Mesothelial cell of epicardium (in vitro differentiated cells): ENCODE measurements at places on chromosomes 5 and 9. TPM values are rescaled to one million over a fixed set of nuclear protein-coding genes. Genes with fewer than 3 reads are reported as not detected.

DNA sequence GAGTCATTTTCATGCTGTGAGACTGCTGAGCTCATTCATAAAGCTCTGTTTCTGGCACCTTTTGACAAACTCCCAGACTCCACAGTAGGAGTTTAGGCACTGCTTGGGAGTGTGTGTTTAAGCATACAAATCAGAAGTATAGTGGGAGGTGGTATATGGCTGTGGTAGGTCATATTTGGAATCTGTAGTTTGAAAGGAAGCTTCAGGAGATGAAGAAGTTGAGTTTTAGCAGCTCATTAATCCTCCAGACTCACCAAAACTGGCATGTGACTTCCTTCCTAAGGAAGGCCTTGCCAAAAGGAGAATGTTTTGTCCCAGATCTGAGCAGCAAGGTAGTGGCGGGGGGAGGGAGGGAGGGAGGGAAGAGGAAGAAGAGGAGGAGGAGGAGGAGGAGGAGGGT lies 52.8 kb downstream of the SAXO1 start:
- no peak for DNase-seq

ANKRD18B gene
- 0.82 to 3.2 TPM (median 1.6 TPM) in 3 replicates for total RNA-seq

ANKRD31 gene
- 1.1 to 1.4 TPM (median 1.3 TPM) in 3 replicates for total RNA-seq

DNA sequence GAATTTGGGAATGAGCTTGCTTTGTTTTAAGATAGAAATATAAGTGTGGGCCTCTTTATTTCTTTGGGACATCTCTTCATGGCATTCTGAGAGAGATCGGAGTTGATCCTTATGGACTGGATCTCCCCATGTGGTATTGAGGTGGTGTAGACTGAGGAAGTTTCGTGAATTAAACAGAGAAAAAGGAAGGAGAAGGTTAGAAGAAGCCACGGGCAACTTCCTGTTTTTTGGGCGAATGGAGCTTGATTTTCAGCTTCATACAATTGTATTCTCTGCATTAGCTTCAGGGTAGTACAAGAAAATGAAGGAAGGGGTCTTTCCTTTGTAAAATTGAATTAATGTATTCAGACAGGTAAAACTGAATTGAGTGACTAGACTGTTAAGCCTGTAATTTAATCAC lies 70.5 kb upstream of the HMHB1 start:
- no peak for DNase-seq

PDE6A gene
- 0.18 to 0.38 TPM (median 0.29 TPM) in 3 replicates for total RNA-seq
